ENCODE measurements at places on chromosomes 16 and 17.

GRCh38 chr16:86573215-86573614 lies 5.1 kb upstream of the FOXL1 start:
- no peak for DNase-seq

GRCh38 chr17:66952031-66952524 lies 12.4 kb upstream of the CACNG4 start:
- peak; percentile 80 for DNase-seq

- no peak for DNase-seq
Observed at GRCh38 chr16:1420111-1420539, 422 bp downstream of the UQCC4 start.

DNA sequence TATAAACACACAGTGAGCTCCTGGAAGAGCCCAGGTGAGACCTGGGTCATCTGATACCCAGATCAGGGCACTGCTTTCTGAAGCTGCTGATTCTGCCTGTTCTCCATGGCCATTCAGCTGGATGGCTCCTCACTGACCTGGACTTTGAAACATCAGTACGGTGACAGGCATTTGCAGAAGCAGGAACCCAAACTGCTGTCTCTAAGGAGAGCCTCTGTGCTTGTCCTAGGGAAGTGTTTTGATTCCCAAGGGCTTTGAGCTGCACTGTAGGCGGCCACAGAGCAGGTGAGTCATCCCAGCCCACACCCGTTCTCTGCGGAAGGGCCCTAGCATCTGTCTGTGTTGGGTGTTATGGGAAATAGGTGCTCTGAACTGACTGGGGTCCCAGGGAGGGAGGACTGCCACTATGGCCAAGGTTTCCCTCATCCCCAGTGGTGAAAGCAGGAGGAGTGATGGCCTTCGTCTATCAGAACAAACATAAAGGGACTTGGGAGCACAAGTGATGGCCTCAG lies 60.7 kb upstream of the ADCY9 start:
- DNase-seq = no peak

DNA sequence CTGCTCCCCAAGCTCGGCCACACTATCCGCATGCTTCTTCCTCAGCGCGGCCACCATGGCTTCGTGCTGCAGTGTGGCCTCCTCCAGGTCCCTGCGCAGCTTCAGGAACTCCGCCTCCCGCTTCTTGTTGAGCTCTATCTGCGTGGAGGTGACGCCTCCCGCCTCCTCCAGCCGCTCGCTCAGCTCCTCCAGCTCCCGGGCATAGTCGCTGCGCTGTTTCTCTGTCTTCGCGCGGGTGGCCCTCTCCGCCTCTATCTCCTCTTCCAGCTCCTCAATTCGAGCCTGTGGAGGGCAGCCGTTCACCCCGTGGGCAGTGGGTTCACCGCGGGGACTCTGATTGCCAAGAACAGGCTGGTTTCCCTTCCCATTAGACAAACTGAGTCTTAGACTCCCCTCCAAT lies 19.0 kb downstream of the MYH3 start:
- no peak for DNase-seq

GRCh38 chr17:5583426-5584382 lies 605 bp downstream of the NLRP1 start:
- DNase-seq = no peak

DNA sequence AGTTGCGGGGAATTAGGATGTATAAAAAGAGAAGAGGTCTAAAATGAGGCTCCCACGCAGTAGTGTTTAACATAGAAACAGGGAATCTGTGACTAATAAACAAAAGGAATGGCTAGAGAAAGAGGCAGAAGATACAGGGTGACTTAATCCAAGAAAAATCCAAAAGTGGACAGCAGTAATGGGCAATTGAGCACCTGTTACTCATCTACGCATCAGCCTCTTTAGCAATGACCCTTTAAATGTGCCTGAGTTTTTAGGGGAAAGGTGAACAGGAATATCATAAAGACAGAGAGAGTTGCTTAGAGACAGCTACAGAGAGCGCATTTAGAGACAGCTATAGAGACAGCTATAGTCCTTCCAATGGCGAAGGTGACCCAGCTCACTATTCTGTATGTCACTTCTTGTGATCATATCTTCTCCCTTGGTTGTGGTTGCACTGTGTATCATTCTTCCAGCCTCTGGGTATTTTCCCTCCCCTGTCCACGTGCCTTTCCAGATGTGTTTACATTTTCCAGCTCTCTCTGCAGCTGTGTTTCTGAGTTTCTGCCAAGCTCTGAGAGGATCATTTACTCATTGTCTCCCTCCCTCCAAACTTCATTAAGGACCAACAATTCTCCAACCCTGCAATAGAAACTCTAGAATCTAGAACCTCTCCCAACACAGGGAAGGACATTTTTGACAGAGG lies 61.5 kb downstream of the MYOCD start:
- peak; percentile 17 for DNase-seq

GRCh38 chr16:15770107-15770506 lies 86.7 kb downstream of the MYH11 start:
- no peak for DNase-seq

- DNase-seq = no peak
Observed at GRCh38 chr16:31107465-31107867, 720 bp upstream of the BCKDK start.

DNA sequence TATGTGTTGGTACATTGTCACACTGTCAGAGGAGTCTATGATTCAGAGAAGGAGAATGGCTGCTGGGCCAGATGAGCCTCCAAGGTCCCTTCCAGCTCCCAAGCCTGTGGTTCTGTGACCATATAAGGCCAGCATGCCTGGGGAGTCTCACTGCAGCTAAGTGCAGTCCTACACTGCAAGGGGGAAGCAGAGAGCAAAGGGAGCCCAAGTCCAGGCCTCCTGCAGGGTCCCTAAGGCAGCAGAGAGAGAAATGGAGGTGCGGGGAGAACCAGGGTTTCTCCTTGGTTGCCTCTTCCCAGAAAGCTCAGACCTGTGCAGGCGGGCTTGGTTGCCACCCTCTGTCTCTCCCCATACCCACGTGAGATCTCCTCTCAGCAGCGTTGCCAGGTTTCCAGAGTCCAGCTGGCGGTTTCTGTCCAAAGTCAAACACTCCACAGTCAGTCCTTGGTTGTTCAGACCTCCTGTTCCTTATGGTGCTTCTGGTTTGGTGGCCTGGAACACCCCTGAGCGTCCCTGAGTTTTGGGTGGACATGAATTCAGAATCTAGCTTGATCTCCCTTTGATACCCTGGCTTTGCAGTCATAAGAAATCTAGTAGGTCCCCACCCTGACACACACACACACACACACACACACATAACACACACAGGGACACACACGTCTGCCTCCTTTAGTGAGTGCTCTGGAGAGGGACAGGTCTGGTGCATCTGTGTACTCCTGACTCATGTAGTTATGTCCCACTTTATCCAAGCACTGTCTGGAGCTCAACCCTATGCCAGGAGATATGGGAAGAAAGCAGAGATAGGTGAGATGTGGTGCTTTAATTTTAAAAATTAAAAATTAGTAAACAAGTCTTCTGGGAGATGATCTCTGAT lies 78.8 kb downstream of the GNAO1 start:
- peak; percentile 50 for DNase-seq

DNA sequence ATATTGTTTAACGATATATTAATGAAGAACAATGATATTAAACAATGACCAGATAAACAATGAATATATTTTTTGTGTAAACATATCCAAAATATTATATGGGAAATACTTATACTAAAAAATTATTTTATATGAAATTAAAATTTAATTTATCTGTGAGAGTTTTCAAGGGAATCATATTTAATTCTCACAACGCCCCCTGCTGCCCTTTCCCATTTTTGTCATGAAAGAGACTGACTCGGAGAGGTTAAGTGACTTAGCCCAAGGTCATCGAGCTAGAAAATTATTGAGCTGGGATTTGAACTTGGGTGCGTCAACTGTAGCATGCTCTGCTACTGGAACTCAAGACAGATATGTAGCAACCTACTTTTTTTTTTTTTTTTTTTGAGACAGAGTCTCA lies 7.2 kb upstream of the MYCBPAP start:
- no peak for DNase-seq

DNA sequence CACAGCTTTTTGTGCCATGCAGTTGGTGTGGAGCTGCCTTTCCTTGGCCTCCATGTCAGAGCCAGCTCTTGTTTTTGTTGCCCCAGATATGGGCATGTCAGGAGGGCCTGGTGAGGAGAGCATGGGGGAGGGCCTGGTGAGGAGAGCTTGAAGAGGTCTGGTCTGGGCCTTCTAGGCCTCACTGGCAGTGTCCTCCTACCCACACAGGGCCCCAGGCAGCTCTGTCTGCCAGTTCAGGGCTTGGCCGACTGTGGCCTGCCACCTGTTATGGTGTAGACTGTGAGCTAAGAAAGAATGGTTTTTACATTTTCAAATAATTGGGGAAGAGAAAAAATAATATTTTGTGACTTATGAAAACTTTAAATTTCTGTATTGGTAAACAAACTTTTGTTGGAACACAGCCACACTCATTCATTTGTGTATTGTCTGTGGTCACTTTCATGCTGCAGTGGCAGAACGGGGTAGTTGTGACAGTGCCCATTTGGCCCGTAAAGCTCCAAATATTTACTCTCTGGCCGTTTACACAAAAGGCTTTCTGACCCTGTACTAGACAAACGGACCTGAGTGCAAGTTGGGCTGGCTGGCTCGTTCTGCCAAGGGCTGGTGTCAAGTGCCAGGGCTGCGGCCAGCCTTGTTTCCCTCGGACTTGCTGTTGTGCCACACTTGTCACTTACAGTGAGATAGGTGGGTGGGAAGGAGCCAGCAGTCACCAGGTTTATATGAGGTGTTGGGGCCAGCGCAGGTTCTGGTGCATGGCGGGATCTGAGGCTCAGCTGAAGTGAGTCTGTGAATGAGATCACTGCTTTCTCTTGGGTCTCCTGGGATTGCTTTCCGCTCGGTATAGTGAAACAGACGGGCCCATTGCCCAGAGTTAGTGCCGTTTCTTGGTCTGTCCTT lies 18.2 kb downstream of the PGS1 start:
- no peak for DNase-seq

GRCh38 chr17:75116737-75117136 lies 7.0 kb downstream of the ARMC7 start:
- DNase-seq = no peak

GRCh38 chr17:32120141-32120540 lies 22.2 kb upstream of the RHOT1 start:
- DNase-seq = no peak

DNA sequence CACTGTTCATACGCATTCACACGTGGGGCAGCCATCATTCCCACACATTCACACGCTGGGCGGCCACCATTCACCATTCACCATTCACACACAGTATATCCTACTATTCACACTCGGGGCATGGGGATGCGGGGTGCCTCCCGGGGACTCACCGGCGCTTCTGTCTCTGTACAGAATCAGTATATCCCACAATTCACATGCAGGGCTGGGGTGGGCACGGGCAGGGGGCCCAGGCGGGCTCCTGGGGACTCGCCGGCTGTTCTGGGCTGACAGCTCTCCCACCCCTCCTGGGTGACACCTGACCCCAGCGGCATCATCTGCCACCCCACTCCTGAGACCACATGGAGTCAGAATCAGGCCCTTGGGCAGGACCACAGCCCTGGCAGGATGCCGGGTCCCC lies 9.6 kb downstream of the NME3 start:
- no peak for DNase-seq

GRCh38 chr16:79403534-79403933 lies 197.0 kb downstream of the MAF start:
- DNase-seq = no peak

- DNase-seq = peak; percentile 19
Observed at GRCh38 chr17:51119415-51120356, 982 bp downstream of the SPAG9 start.

- no peak for DNase-seq
Observed at GRCh38 chr16:30820952-30821421, 34.0 kb upstream of the ZNF629 start.

DNA sequence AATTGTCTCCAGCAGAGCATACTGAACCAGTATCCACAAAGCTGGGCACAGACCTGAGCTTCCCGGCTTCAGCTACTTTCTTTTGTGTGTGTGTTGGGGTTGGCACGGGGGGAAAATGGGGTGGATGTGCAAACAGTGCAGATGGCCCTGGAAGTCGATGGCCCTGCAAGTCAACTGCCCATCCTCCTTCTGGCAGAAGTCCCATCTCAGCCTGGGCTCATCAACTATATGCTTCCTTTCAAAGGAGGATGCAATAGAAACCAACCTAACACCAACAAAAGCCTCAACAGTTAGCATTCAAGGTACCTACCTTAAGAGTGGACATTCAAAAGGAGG lies 55.7 kb downstream of the SOX9 start:
- DNase-seq = no peak

- no peak for DNase-seq
Observed at GRCh38 chr16:12050361-12050760, 73.8 kb downstream of the SNX29 start.

DNA sequence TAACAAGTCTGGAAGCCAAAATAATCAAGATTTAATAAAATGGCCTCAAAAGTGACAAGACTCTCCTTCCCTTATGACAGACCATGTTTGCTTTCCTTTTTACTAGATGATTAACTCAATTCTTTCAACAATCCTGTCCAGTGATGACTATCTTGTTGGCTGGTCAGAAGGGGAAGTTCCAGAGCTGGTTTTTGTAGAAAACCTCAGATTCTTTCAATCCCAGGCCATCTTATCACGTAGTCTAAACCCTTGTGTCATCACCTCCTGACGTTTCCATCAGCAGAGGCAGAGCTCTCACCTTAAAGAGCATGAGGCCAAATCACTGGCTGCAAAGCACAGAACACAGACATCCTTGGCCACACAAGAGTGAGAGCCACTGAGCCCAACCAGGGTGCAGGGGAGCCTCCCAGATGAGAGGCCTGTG lies 125.3 kb downstream of the ANKRD11 start:
- peak; percentile 53 for DNase-seq

GRCh38 chr17:75720656-75721462 lies at the start of gene ITGB4:
TSS of gene ITGB4 (plus strand) at chr17:75721459. CDS start at chr17:75724704, 3,245 bp downstream.
- DNase-seq = no peak

DNA sequence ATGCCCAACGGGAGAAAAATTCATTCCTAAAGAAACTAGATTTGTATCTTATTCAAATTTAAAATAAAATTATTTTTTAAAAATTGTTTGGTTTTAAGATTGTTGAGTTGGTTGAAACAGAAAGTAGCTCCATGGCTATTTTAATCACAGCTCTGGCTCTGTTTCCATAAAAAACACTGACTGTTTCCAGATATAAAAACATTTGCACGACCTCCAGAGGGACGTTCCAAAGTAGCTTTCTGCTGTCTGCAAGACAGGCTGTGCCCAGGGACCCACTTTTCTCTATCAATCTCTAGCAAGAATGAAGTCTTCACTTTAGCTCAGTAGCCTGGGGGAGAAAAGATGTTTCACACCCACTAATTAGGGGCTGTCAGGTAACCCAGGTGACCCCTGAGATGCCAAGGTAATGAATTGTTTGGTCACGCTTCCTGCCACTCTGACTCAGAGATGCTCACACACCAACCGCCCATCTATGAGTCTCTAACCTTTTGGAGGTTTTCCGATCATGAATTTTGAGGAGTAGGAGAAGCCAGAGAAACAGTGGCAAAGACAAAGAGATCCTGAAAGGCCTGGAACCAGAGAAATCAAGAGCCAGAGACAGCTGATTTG lies 220.1 kb upstream of the SOX9 start:
- no peak for DNase-seq

DNA sequence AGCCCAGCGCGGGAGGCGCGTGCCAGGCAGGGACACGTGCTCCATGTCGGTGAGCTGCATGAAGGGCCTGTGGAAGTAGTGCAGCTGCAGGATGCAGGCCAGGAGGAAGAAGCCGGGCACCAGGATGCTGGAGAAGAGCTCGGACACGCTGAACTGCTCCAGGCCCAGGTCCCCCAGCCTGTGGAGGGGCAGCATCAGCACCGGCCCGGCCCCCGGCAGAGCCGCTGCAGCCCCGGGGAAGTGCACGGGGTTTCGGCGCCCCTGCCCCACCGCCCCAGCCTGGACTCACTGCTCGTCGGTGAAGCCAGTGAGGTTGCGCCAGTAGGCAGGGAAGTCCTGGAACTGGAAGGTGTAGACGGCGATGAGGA lies 28.0 kb downstream of the CTU2 start:
- DNase-seq = no peak

GRCh38 chr16:74667255-74667700 lies 601 bp upstream of the RFWD3 start:
- DNase-seq = no peak

Measured in GM04504 (cell line).